HepG2 (cell line): ENCODE measurements at places on chromosomes 4 and X. TPM values are rescaled to one million over a fixed set of nuclear protein-coding genes. Genes with fewer than 3 reads are reported as not detected.

GPRIN3 gene
- not detected in 2 replicates for polyA plus RNA-seq

SH3RF1 gene
- polyA plus RNA-seq = 3.1 and 3.2 TPM in 2 replicates

CHRDL1 gene
- polyA plus RNA-seq = not detected in 2 replicates

GRCh38 chr4:44446801-44447562, 1.6 kb downstream of the KCTD8 start:
- no peak for DNase-seq

- no peak for DNase-seq
Observed at GRCh38 chr4:56843421-56843899, 22.0 kb upstream of the SPINK2 start.

DNA sequence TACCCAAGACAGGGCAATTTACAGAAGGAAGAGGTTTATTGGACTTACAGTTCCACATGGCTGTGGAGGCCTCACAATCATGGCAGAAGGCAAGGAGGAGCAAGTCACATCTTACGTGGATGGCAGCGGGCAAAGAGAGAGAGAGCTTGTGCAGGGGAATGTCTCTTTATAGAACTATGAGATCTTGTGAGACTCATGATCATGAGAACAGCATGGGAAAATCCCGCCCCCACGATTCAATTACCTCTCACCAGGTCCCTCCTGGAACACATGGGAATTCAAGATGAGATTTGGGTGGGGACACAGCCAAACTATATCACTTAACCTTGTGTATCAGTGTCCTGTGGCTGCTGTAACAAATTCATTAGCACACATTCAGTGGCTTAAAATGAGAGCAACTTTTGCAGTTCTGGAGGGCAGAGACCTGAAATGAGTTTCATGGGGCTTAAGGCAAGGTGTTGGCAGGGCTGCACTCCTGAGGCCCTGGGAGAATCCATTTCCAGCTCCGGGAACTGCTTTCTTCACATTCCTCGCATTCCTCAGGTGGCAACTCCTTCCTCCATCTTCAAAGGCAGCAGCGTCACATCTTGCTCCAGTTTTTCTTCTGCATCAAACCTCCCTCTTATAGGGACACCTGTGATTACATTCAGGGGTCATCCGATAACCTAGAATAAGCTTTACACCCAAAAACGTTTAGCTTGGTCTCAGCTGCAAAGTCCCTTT, 22.3 kb upstream of the NSG1 start:
- DNase-seq = no peak

GRCh38 chr4:189062047-189062820, 878.4 kb upstream of the FRG1 start:
- DNase-seq = no peak

- DNase-seq = peak; percentile 16
Observed at GRCh38 chrX:12791257-12792228, at the start of gene PRPS2. TSS of gene PRPS2 (plus strand) at chrX:12791412. CDS start at chrX:12791498, 86 bp downstream.

- no peak for DNase-seq
Observed at GRCh38 chrX:113059714-113060113, 219.1 kb upstream of the AMOT start.

DNA sequence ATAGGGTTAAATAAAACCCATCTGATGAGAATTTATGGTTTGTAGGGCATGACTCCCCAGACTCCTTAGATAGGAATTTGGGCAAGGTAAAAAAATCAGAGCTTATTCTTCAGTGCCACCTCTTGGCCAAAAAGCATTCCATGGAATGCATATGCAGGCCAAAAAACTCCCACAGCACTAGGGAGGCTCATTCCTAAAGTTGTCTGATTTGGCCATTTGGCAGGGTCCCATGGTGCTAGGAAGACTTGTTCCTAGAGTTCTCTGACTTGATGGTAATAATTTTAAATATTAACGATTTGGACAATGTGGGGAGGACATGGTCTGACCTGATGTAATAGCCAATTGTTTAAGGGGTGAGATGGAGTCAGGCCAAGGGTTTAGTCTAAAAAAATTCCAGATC, 93.0 kb downstream of the SPIN4 start:
- DNase-seq = no peak

DNA sequence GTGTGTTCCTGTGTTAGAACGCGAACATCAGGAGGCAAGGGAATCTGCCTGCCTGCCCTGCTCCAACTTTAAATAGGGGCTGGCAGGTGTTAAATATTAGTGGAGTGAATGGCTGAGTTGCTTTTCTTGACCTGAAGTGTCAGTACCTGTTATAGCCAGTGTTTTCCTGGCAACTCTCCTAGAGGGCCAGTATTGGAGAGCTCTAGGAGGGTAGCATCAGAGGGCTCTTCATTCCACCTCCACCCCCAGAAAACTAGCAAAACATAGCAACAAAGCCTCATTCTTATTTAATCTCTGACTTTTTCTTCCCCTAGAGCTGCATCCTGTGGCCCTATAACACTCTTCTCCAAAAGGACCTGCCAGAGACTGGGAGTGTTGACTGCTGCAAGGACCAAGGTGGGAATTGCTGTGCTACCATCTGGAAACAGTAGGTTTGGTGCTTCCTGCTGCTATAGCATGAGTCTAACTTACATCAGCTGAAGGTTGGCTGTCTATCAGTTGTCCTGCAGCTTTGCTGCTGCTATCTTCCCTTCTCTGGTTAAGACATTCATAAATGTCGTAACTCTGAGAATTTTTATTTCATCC, 33.5 kb downstream of the SGMS2 start:
- DNase-seq = no peak

GRCh38 chr4:159910721-159911120, 807.8 kb downstream of the RAPGEF2 start:
- DNase-seq = no peak

DNA sequence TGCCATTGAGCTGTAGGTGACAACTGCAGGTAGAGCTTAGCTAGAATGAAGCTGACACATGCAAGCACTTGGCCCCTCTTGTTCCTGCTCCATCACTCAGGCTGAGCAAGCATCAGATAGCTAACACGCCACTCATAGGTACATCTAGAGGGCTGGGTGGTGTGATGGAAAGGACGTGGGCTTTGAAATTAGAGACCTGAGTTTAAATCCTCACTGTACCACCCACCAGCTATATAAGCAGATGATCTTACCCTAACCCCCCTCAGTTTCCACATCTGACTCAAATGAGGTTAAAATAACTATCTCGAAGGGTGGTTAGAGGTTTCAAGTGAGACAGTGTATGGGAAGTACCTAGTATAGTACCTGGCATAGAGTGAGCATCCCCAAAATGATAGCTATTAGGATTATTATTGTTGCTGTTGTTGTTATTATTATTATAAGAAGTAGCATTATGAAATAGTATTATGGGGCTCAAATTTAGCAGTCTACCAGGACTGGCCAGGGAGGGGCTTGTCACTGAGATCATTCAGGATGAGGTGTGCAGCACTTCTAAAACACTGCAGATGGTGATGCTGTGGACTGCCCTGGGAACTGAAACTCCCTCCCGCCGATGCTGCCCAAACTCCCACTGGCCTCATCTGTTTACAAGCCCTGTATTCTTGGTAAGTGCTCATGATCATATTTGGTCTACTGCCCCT, 59.0 kb downstream of the REELD1 start:
- no peak for DNase-seq

DNA sequence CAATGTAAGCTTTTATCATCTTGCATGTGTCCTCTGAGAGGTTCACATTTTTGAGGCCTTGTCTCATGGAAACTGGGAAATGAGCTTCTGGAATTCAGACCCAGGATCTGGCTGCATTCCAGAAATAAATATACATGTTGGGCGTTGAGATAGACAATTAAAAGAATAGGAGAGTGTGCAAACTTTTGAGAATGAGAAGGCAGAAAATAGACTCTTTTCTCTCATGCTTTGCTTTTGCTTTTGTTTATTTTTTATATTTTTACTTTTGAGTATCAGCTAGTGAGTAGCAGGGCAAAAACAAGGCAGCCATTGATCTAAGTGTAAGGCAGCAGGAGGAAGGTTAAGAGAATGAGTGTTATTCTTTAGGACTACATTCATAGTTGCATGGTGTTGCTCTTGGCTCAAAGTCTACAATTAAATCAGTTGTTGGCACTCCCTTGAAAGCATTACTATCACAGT, 12.4 kb downstream of the SHROOM3 start:
- DNase-seq = no peak
